Adrenal gland (tissue), 19 donors: ENCODE measurements at places on chromosomes 11 and 22. TPM values are rescaled to one million over a fixed set of nuclear protein-coding genes. Genes with fewer than 3 reads are reported as not detected.
A peak's percentile ranks its signal among the peaks of the same experiment; 100 is the strongest.

DNA sequence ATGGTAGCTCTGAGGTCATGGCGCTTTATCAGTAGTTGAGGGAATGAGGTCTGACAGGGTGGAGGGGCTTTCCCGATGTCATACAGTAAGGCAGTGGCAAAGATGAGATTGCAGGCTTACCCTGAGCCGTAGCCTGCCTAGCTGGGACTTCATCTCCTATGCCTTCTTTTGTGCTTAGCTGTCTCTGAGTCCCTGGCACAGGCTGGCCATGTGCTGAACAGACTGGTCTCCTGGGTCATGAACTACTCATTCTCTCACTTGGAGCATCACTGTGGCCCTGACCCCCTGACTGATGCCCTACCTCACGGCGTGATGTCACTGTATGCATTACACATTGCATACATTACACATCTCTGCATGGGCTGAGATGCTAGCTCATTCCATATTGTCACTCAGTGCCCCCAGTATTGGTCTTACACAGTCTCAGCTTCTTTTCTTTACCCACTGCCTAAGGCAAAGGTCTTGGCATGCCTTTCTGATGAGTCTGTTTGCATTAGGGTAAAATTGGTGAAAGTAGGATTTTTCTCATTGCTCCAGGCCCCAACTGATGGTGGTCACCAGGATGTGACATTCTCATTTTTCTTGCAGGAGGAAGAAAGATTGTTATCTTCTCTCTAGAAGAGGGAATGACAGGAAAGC, 389.4 kb upstream of the CADM1 start:
- DNase-seq: no peak

DNA sequence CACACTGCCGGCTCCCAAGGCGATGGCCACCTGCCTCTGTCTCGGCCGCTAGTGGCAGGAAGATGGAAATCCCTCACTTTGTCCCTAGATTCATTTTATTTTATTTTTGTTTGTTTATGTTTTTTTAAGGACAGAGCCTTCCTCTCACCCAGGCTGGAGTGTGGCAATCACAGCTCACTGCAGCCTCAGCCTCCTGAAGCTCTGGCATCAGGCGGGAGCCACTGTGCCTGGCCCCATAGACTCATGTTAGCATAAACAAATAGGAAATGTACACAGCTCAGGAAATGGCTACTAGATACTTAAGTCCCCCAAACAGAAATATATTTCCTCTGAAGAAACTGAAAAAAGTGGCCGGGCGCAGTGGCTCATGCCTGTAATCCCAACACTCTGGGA, 3.5 kb downstream of the TMEM80 start:
- no peak for DNase-seq

DNA sequence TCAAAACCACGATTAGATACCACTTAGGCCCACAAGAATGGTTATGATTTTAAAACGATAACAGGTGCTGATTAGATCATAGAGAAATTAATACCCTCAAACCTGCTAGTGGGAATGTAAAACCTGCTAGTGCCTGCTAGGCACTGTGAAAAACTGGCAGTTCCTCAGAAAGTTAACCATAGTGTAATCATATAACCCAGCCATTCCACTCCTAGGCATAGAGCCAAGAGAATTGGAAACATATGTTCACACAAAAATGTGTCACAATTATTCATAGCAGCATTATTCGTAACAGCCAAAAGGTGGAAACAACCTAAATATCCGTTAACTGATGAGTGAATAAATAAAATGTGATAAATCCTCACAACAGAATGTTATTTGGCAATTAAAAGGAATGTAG, 122.2 kb upstream of the SYN3 start:
- no peak for DNase-seq

- DNase-seq: peak; percentile 70
Observed at GRCh38 chr11:11842421-11843008, 743 bp downstream of the USP47 start.

GRCh38 chr11:68839911-68840641, 1.6 kb downstream of the CPT1A start:
- DNase-seq: no peak

- DNase-seq: no peak
Observed at GRCh38 chr22:37180531-37181231, 7.4 kb downstream of the C1QTNF6 start.

- DNase-seq: no peak
Observed at GRCh38 chr11:23111527-23111926, 251.3 kb upstream of the CCDC179 start.

DNA sequence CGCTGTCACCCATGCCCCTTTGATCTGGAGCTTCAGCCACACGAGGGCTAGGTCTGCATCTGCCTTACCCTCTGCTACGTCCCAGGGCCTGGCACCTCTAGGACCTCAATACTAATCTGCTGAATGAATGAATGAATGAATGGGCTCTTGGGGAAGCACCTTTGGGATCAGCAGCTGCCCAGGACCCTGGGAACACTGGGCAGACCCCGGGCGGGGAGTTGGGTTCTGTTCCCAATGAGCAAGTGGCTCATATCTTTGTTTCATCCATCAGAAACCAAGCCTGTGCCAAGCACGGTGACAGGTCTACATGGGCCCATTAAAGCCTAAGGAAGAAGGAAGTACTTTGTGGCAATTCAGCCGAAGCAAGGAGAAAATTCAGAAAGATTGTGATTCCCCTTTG, 41.5 kb upstream of the SHISAL1 start:
- peak; percentile 2 for DNase-seq

GRCh38 chr11:40998920-40999319, 460.5 kb downstream of the LRRC4C start:
- no peak for DNase-seq

DNA sequence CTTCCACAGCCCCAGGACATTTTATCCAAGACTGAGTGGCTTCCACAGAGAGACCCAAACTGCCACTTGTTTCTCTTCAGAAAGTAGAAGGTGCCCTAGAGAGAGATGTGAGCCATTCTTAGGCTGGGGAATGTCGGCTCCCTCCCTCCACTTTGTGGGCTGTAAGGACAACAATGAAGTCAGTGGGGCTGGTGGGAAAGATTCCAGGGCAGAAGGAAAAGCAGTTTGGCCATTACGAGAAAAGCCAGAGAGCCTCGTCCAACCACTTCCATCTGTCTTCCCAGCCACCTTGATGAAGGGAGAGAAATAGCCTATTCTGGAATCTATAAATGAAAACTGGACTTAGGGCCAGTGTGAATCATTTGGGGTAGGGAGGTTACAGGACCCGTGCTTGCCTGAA, 382.5 kb downstream of the NXPE2 start:
- DNase-seq: no peak

- no peak for DNase-seq
Observed at GRCh38 chr11:97361812-97362378, 972.1 kb downstream of the JRKL start.

- no peak for DNase-seq
Observed at GRCh38 chr22:40479887-40480538, 109.6 kb downstream of the SGSM3 start.

DNA sequence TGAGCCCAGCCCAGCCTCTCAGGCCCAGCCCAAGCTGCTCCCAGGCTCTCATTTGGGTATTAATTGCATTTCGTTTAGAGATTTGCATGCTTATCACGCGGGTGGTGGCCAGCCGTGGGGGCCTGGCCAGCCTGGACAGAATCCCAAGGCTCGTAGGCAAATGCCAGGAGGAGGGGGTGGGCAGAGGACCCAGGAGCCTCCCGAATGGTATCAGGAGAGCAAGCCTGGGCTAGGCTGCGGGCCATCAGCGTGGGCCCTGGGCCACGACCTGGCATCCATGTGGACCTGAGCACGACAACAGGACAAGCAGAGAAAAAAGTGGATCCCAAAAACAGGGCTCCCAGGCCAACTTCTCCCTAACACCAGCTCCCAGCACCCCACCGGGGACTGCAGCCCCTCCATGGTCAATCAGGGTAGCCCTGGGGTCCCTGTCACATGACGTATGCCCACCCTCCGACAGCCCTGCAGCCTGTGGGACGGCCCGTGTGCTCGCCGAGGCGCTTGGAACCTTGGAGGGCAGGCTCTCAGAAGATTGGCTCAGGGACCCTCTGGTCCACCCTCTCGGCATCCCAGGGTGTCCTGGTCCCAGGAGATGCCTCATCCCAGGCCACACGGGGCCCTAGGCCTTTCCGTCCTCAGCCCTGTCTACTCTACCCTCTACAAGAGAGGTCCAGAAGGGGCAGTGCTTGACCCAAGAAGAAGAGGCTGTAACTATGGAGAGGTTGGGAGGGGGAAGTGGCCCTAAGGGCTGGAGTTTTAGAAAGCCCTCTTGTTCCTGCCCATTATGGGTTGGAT, 8.8 kb downstream of the ASCL2 start:
- DNase-seq: peak; percentile 10

DNA sequence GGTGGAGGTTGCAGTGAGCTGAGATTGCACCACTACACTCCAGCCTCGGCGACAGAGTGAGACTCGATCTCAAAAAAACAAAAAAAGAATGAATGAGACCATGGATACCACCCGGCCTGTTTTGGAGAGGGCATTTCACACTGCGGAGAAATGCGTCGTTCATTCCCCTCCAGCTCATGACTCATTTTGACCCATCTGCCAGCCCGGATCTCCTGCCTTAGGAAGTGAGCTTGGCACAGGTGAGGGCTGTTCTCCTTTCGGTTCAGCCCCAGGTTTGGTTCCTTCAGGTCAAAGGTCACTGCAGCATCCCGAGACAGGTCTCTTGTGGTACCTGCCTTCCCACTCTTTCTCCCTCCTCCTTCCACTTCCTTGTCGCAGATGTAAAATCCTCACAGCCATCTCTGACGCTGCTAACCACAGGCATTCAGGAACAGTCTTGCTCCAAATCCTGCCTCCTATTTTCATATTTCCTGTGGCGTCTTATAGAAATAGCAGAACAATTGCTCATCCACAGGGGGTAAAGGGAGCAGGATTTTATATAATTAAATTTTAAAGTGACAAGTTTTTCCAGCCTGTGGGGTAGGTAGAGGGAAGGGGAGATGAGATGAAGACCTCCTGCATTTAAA, 517.9 kb downstream of the NTM start:
- DNase-seq: no peak

DNA sequence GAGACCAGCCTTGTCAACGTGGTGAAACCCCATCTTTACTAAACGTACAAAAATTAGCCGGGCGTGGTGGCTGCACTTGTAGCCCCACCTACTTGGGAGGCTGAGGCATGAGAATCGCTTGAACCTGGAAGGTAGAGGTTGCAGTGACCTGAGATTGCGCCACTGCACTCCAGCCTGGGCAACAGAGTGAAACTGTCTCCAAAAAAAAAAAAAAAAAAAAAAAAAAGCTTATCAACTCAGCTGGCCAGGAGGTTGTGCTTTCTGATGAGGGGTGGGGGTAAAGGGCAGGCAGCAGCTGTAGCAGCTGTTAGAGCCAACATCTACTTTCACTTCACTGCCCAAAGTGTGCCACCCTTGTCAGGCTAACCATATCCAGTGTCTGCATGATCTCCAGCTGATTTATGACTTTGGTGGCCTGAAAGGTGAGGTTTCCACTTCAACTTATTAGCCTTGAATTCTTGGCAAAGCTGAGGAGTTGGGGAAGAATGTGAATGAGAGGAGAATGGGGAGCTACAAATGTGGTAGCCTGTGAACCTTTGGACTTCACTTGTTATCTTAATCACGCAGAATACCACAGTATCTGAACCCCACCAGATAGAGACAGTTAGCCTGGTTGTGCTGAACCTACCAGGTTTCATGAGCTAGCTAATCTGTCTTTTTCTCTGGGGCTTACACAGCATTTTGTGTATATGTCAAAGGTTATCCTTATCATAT, 19.6 kb downstream of the RNF121 start:
- DNase-seq: peak; percentile 65

- no peak for DNase-seq
Observed at GRCh38 chr11:12696911-12697581, 22.8 kb downstream of the TEAD1 start.

DNA sequence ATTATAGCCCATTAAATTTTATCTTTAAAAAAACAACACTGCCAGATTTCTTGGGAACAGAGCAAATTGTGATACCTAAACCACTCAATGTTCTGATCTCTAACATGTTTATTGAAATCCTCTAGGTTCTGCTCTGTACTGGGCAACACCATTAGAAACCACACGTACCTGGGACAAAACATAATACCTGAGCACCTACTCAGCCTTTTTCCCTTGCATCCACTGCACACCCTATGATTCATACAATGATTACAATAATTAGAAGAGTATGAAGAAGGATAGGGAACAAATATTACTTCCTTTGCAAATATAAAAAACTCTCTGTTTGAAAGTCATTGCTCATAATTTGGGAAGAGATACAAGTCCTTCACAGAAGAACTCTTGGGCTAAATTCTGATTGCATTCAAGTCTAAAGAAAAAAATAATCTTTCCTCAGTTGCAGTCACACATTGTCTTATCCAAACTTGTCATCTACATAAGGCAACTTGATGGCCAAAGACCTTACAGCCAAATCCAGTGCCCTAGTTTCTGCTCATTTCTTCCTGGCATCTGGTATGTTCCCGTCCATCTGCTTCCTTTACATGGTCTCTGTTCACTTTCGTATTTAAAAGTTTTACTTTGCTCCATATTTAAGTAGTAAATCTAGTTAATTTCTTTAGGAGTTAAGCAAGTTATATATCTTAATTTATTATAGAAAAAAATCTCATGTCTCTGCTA, 407.4 kb downstream of the LRRC4C start:
- no peak for DNase-seq

GRCh38 chr11:75286826-75287465, 46.4 kb downstream of the TPBGL start:
- DNase-seq: no peak

GRCh38 chr11:95816037-95816436, 25.7 kb downstream of the CEP57 start:
- no peak for DNase-seq

The DNHD1 gene
- 11.0 TPM for total RNA-seq

The C22orf42 gene
- total RNA-seq: not detected

The RTN4RL2 gene
- 0.71 TPM for total RNA-seq

The OSBP2 gene
- 24.3 TPM for total RNA-seq

The MOV10L1 gene
- total RNA-seq: 0.46 TPM

The OR5T1 gene
- total RNA-seq: not detected

The DGCR6 gene
- total RNA-seq: 12.7 TPM

The FGF19 gene
- total RNA-seq: not detected

The MIOX gene
- not detected for total RNA-seq

The ART1 gene
- total RNA-seq: not detected

The RBM4 gene
- total RNA-seq: 143 TPM

The SYT9 gene
- total RNA-seq: 3.5 TPM

The PHF21B gene
- total RNA-seq: 3.7 TPM

The HPS4 gene
- 38.0 TPM for total RNA-seq
